Mucosa of gallbladder (tissue), 1 donor: ENCODE measurements at places on chromosomes 12 and 14. TPM values are rescaled to one million over a fixed set of nuclear protein-coding genes. Genes with fewer than 3 reads are reported as not detected.

GLIPR1 gene
- total RNA-seq = 44.4 TPM

GRCh38 chr14:36996133-36996856, 176.1 kb downstream of the SLC25A21 start:
- DNase-seq = no peak

DNA sequence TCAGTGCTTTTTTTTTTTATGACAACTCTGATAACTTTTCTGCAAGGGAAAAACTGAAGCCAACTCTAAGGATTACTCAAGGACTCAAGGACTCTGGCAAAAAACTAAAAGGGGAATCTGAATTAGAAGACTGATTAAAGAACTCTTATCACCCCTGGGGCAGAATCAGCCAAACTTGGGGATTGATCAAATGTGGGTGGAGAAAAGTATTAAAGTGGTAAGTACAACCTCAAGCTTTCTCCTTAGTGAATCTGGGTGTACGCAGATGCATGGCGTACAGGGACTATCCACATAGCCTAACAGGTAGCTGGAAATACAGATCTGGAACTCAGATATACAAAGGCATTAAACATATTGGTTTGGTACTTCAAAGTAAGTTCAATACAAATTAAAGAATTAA, 7.3 kb downstream of the LIMA1 start:
- DNase-seq = no peak

GRCh38 chr12:71070416-71071128, 87.2 kb downstream of the TSPAN8 start:
- no peak for DNase-seq

DNA sequence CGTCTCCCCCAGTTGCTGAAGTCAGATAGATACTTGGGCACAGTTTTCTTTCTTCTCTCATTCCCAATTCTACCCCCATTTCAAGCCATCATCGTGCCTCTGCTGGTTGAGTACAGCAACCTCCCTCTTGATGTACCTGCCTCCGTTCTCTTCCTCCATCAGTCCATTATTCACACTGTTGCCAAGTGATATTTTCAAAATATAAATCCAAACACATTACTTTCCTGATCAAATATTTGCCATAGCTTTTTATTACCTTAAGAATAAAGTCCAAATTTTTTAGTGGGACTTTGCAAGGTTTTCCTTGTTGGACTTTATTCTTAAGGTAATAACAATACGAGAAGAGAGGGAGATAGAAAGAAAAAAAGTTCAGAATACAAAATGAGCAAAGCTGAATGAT, 18.6 kb upstream of the SSPN start:
- DNase-seq = no peak

DNA sequence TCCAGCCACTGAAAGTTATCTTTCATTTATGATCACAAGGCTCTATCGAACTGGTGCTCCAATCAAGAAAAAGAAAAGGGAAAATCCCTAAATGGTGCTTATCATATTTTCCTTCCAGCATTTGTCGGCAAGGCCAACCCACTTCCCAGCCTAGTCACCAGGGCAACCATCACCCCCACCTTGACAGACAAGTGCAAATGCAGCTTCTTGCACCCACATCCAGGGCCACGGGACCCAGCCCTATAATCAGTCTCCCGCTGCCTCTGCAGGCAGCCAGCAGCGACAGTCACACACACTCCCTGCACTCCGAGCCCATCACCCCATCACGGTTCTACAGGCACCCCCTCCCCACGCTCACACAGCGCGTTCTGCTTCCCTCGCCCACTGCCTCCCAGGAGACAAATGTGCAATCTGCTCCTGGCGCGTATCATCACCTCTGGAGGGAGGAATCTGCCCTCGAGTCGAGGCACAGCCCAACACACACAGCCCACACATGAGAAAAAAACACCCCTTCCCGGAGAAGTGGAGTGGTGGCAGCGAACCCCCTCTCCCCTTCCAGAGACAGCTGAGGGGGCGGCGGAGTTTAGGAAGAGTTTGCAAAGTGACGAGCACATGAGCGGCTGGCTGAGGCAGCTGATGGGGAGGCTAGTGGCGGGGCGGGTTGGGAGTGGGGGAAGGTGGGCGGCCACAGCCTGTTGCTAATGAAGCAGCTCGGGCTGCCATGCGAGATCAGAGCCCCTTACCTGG, 9.3 kb upstream of the PPP4R4 start:
- no peak for DNase-seq

DNA sequence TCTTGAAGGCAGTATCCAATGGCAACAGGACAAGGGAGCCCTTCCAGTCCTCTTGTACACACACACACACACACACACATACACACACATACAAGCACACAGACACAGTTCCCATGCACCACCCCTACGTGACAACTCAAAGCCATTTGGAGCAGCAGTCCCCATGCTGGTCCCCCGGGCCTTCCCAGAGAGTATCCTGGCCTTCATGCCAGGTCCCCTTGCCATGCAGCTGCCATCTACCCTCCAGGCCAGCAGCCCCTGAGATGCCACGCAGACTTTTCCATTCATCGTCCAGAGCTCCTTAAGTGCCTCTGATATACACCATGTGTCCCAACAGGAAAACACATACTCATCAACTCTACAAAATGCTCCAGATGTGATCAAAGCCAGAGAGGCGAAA, 159.5 kb downstream of the ANO2 start:
- no peak for DNase-seq

- no peak for DNase-seq
Measured at GRCh38 chr14:22748206-22748605, 18.3 kb upstream of the OXA1L start.

CLECL1 gene
- 0.69 TPM for total RNA-seq

DNA sequence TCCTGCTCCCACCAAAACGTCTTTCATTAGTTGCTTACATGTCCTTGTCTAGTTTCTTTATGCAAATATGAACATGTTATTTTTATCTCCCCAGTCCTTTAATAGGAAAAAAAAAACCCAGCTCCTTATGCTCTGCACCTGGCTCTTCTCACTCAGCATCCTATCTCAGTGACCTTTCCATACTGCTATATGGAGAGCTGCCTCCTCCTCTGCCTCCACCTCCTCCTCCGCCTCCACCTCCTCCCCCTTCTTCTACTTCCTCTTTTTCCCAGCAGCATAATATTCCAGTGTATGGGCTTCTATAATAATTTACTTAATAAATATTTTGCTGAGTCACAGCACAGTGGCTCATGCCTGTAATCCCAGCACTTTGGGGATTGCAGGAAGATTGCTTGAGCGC, 31.5 kb downstream of the ABCB9 start:
- DNase-seq = no peak

MUCL1 gene
- not detected for total RNA-seq

DNA sequence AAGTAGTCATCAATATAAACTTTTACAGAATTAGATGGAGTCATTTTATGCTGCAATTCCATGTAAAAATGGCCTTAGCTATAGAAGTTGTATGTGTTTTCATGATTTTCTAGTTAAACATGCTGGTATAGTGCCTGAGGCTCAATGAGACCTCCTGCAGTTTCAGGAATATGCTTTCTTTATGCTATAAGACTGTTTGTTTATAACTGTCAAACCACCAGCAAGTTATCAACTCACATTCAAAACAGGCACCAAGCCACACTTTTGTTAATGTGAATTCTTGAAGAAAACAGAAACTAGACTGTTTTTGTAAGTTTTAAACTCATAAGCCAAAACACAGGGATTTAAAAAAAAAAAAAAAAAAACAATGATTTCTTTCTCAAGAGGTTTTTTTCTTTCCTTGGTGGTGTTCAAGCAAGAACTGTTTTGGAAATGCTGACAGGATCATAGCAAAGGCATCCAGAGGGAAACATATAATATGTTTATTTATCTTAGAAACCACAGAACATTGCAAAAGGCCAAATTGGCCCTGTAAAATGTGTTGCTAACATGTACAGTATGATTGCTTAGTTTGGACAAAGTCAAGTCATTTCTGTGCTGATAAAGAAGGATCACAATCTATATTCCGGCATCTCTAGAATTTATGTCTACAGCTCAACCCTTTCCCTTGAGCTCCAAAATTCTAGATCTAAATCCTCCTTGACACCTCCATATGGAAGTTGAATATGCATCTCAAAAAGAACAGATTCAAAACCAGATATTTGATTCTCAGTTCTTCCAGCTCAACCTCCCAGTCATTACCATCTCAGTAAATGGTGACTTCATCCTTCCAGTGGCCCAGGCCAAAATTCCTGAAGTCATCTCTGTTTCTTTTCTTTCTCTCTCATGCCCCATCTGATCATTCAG, 29.0 kb upstream of the LUM start:
- DNase-seq = no peak

DNA sequence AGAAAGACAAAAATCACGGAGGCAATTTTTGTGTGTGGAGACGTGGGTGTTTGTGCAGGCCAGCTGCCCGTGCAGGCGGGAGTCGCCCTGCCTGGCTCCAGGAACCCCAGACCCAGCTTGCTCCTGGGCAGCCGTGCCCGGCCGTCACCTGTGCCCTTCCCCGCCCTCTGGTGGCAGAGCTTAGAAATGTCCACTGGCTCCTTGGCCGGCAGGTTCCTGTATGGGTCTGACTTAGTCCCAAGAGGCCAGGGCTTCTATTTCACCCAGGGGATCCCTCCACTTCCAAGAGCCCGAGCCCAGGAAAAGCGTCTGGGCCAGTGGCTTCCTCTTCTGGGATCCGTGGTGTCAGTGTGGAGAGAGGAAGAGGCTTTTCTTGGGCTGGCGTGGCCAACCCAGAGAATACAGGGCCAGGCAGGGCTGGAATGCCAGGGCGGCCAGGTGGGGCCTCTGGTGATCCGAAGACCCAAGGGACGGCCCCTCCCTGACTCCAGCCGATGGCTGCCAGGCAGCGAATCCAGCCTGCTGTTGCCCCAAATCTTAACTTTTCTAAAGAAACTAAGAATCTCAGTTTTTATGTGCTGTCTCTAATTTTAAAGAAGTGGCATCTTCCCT, 120.9 kb downstream of the TMEM132C start:
- peak; percentile 34 for DNase-seq

DNA sequence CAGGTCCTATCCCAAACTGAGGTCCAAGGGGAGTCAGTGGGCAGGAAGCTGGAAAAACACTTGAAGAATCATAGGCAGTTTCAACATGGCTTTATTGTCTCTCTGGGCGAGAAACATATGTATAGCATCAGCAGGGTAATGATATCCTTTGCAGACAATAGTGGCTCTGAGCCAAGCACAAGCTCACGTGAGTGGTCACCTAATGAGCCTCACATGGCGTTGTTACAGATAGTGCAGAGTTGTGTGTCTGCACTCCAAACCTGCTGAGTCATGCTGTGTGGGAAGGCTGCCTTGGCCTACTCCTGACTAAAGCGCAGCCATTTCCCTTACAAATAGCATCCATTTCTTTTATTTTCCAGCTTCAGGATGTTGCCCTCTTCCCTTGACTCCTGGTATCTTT, 105.2 kb upstream of the SYT1 start:
- no peak for DNase-seq

GRCh38 chr12:9114946-9115345, 773 bp downstream of the A2M start:
- no peak for DNase-seq

- no peak for DNase-seq
Measured at GRCh38 chr14:58465421-58465820, 37.9 kb downstream of the KIAA0586 start.

DNA sequence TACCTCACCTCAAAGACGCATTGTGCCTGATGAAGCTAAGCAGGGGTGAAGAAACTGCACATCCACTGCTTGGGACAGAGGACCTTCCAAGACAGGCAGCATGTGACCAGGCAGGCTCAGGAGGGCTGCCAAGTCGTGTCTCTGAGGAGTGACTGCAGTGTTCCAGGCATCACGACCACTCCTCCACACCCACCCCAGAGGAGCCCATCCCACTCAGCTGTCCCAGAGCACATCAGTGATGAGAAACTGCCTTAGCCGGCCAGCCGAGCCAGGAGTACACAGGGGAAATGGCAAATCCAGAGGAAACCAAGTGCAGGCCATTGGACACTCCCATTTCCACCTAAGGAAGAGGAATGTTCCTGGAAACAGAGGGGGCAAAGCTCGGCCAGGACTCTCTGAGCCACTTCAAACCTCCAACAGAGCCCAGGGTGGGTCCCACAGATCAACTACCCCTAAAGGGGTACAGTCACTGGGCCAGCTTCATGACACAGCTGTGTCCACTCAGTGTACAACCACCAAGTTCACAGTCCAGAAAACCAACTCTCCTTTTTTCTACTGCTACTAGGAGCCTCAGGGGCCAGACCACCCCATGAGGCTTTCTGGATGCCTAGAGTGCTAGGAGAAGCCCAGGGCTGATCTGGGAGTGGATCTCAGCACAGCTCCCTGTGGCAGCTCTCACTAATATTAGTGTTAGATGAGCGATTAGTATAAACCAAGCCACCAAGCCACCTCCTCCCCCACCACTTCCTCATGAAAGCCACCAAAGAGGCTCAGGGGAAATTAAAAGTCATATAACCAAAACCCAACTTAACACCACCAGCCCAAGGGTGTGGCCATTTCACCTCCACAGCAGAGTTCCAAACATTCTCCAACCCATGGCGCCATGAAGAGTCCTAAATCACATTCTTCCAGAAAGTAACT, 15.4 kb downstream of the PXN start:
- no peak for DNase-seq

- no peak for DNase-seq
Measured at GRCh38 chr12:12898136-12898717, 6.9 kb downstream of the GPRC5A start.

- no peak for DNase-seq
Measured at GRCh38 chr12:11943919-11944700, 126.6 kb upstream of the BCL2L14 start.

DNA sequence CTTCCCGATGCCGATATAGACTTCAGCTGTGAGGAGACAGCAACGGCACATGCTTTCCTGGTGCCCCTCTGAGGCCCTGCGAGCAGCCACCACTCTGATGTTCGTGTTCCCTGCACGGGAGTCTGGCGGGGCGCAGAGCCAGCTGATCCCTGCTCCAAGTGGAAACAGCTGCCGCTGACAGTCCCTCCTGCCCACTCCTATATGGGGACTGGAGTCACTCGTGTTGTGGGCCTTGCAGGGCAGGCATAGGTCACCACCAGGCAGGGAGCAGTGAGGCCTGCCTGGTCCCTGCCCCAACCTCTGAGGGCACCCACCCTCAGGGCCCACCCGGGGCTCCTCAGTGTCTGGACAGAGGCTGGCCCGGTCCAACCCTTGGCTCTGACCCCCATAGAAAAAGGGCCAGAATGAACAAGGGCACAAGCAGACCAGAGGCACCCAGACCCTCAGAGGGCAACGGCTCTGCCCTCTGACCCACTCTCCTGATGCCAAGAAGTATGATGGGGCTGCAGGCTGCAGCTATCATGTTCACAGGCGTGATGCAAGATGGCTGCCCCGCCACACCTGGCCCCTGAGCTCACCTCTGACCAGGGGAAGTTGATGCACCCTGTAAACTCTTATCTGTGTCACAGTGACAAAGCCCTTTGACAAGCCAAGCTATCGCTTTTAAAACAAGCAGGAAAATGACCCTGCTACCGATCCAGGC, 181.6 kb downstream of the CALM1 start:
- no peak for DNase-seq

TCL1B gene
- total RNA-seq = not detected

- DNase-seq = no peak
Measured at GRCh38 chr12:104167519-104168458, 29.8 kb upstream of the NFYB start.

NFE2 gene
- 0.58 TPM for total RNA-seq

- DNase-seq = no peak
Measured at GRCh38 chr12:28089338-28089737, 100.9 kb upstream of the CCDC91 start.

GLS2 gene
- 1.8 TPM for total RNA-seq
